Cerebellum (tissue), 4 donors: ENCODE measurements at places on chromosomes 12 and 14.

DNA sequence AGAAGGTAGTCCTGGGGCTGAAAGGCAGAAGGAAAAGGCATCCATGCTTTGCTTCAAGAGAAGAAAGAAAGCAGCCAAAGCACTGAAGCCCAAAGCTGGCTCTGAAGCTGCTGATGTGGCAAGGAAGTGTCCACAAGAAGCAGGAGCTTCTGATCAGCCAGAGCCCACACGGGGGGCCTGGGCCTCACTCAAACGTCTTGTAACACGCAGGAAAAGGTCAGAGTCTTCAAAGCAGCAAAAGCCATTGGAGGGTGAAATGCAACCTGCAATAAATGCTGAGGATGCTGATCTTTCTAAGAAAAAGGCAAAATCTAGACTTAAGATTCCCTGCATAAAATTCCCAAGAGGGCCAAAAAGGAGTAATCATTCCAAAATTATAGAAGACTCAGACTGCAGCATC is 3.2 kb downstream of the AKAP5 start:
- DNase-seq, result no peak

DNA sequence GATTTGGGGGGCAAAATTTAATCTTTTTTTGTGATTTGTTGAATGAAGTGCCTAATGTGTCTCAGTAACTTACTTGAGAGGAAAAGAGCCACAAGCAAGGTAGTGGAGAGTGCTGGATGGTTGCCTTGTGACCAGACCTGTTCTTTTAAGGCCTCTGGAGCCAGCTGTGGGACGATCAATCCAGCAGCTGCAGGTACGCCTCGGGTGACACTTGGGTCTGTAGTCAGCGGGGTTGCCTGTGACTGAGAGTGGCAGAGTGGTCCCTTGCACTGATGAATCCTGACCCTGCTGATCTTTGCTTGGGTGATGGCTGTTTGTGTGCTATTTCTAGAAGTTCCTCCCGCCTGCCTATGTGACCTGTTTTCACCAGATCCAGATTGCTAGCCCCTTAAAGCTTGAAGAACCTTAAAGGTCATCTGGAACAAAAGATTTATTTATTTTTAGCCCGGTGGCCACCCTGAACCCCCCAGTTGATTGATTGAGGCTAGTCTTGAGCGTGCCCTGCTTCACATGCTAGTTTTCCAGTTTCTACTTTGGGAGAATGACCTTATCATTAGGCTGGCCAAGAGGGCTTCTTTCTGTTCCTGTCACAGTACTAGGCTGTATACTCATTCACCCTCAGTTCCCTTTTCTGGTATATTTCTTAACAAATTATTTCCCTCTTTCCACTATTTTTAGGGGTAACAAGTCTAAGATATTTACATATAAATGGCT is 23.2 kb downstream of the PRKCH start:
- DNase-seq, result no peak

- no peak for DNase-seq
Measured at GRCh38 chr12:26737487-26738030, 95.4 kb downstream of the ITPR2 start.

- DNase-seq, result peak; percentile 58
Measured at GRCh38 chr12:6285063-6285477, 25.4 kb upstream of the PLEKHG6 start.

GRCh38 chr14:59339524-59340330 is 125.5 kb downstream of the GPR135 start:
- DNase-seq, result no peak

- no peak for DNase-seq
Measured at GRCh38 chr14:54738009-54738408, 164.6 kb downstream of the GCH1 start.
